Activated naive CD4-positive, alpha-beta T cell treated with anti-CD3 and anti-CD28 coated beads, Interleukin-2, amount 50 U/mL, for 72 hours (primary cell): ENCODE measurements at places on chromosomes 1 and 21. TPM values are rescaled to one million over a fixed set of nuclear protein-coding genes. Genes with fewer than 3 reads are reported as not detected.

Gene MAB21L3
- total RNA-seq: not detected

Gene EDN2
- not detected for total RNA-seq

Gene TMEM200B
- 0.43 TPM for total RNA-seq

Gene PUSL1
- total RNA-seq: 15.1 TPM

Gene MTARC1
- not detected for total RNA-seq

Gene EPHA8
- not detected for total RNA-seq

Gene ATP1A2
- not detected for total RNA-seq

Gene AGMAT
- total RNA-seq: 16.6 TPM

Gene HENMT1
- 14.3 TPM for total RNA-seq

Gene MIXL1
- not detected for total RNA-seq

Gene S100A16
- not detected for total RNA-seq

Gene KCNE1
- total RNA-seq: 0.27 TPM

Gene CAPZB
- 419 TPM for total RNA-seq

Gene ARHGEF10L
- not detected for total RNA-seq

Gene RGS5
- 7.7 TPM for total RNA-seq

Gene NIBAN1
- total RNA-seq: 19.4 TPM

Gene TNNT2
- not detected for total RNA-seq

Gene HPCAL4
- 4.3 TPM for total RNA-seq

Gene OR2T2
- total RNA-seq: not detected

Gene DNTTIP2
- 64.9 TPM for total RNA-seq

Gene FGR
- total RNA-seq: 0.68 TPM
